ENCODE measurements at places on chromosomes 16 and 17.

DNA sequence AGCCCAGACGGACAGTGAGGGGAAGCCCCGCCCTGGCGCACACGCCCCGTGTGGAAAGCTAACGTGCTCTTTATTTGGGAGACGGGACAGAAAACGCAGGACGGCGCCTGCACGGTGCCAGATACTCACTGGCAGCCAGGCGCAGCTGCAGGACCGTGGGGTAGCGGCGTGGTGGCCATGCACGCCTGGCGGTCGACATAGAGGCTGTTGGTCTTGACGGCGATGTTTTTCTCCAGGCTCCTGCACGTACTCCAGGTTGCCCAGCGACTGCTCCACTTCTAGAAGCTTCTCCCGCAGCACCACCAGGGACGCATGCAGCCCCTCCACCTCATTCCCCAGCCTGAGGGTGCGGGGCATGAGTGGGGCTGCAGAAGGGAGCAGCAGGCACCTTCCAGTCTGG is 5.1 kb upstream of the C1QTNF8 start:
- DNase-seq, result no peak

GRCh38 chr16:2814551-2815298 is 2.3 kb upstream of the PRSS21 start:
- no peak for DNase-seq

- DNase-seq, result no peak
Measured at GRCh38 chr16:49866595-49867071, 10.7 kb upstream of the ZNF423 start.

- no peak for DNase-seq
Measured at GRCh38 chr17:37131669-37132611, 183.2 kb downstream of the AATF start.

- DNase-seq, result no peak
Measured at GRCh38 chr17:49825645-49826044, 22.2 kb downstream of the TAC4 start.

DNA sequence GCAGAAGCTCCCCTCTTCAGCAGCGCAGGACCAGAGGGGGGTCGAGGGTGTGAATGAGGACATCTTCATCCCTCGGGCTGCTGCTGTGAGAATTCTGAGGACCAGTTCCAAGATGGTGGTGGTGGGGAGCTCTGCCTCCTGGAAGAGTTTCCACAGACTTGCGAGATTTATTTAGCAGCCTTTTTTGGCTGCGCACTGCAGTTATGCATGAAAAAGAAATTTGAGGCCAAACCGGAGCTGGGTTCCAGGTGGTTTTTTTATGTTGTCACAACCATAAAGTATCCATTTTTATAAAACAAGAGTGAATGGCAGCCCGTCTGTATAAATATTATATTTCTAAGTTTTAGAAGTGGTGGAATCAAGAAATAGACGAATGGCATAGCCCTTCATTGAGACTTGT is 76.9 kb upstream of the CLEC18A start:
- no peak for DNase-seq
